Kidney tubule cell (primary cell): ENCODE measurements at places on chromosomes 6 and 20.

- peak; percentile 99 for DNase-seq
Observed at GRCh38 chr6:87723170-87724078, 21.4 kb upstream of the AKIRIN2 start.

GRCh38 chr20:63980317-63980805 is 571 bp upstream of the PRPF6 start:
- DNase-seq = no peak

- peak; percentile 43 for DNase-seq
Observed at GRCh38 chr6:130143709-130144108, 79.0 kb downstream of the SAMD3 start.

DNA sequence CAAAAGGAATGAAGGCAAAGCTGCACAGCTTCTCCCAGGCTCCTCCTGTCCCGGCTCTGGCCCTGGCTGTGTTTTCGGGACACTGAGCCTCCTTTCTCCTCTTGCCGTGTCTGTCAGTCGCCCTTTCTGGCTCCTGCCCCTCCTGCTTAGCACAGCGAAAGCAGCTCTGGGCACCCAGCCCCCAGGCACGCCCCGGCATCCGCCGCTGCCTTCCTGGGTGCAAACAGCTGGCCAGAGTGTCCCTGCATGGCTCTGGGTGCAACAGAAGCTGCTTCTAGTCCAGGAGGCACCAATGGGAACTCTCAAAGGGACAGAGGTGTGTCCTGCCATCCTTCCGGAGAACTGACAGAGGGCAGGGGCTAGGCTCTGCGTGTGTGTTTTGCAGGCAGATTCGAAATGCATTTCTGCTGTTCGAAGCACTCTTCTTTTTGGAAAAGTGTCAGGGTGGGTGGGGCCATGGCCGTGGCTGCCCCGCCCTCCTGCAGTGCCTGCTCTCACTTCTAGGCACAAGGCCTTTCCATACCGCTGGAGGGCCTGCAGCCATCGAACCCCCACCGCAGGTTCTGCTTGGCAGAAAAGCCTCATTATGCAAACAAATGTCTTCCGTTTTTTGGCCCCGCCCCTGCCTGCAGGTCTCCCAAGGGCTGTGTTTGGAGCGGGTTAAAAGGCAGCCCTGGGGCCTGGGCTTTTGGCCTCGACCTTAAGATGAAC is 15.5 kb downstream of the COL9A3 start:
- DNase-seq = peak; percentile 16

DNA sequence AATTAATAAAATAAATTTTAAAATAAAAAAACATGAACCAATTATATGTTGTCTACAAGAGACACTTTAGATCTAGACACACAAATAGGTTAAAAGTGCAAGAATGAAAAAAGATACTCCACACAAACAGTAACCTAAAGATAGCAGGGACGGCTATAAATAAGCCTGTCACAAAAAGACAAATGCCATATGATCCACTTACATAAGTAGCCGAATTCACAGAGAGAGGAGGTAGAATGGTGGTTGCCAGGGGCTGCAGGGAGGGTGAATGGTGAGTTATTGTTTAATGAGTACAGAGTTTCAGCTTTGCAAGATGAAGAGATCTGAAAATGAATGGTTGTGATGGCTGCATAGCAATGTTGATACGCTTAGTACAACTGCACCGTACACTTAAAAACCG is 32.7 kb downstream of the KATNA1 start:
- DNase-seq = no peak

DNA sequence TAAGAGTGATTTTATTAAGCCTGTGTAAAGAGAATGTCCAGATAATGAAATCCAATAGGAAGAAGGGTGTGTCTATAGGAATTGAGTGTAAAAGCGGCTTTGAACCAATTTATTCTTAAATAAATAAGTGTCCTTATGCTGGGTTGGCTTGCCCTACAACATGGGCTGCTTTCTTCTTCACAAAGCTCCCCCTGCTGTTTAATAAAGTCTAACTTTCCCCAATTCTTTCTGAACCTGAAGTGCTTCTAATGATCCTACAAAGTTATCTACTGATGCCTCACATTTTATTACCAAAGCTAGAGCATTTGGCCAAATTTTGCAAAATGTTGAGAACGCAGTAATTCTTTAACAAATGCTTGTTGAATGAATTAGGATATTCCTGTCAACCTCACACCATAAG is 36.3 kb upstream of the SIRT5 start:
- peak; percentile 26 for DNase-seq

- no peak for DNase-seq
Observed at GRCh38 chr6:14953836-14954235, 292.0 kb upstream of the JARID2 start.

- DNase-seq = no peak
Observed at GRCh38 chr20:2169456-2170088, 67.9 kb downstream of the STK35 start.

- no peak for DNase-seq
Observed at GRCh38 chr6:9272671-9273070, 837.3 kb upstream of the SLC35B3 start.

GRCh38 chr6:2063547-2063946 is 181.9 kb downstream of the GMDS start:
- DNase-seq = no peak

- no peak for DNase-seq
Observed at GRCh38 chr6:118206221-118206620, 299.2 kb downstream of the SLC35F1 start.

DNA sequence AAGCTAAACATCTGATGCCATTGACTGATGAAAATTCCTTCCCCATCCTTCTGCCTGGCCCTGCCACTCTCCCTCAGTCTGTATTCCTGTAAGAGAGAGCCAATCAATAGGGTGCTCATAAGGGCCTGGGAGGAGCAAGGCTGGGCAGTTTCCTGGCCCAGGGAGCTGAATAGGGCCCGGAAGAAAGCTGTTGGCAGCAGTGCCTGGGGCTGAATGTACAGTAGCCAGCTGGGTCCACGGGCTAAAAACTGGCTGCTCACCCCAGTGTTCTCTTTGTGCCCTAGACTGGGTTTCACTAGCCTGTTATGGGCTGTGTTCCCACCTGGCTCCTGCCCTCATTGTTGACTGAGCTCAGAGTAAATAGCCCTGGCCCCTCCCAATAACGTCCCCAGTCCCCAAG is 1.7 kb upstream of the WFDC2 start:
- no peak for DNase-seq
